WTC11 (cell line): ENCODE measurements at places on chromosomes 4 and X.
A peak's percentile ranks its signal among the peaks of the same experiment; 100 is the strongest.

DNA sequence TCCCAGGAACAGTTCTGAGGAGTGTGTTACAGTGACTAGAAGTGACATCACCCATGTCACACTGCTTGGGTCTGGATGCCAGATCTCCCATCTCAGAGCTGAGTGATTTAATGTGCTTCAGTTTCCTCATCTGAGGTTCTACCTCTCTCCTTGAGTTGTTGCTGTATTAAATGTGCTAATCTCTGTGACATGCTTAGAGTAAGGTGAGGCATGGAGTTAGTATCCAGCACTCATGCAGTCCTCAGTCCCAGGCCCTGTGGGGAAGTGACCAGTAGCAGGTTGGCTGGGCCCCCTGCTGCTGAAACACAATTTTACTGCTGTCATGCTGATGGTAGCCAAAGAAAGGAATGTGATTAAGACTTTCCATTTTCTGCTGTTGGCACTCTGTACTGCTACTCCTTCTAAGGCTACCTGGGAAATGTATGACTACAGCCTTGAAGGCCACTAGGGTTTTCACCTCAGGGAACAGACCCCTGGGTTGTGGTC, 639.6 kb downstream of the MID1IP1 start:
- no peak for DNase-seq

- no peak for DNase-seq
Observed at GRCh38 chr4:7015383-7016035, 27.7 kb upstream of the TADA2B start.

DNA sequence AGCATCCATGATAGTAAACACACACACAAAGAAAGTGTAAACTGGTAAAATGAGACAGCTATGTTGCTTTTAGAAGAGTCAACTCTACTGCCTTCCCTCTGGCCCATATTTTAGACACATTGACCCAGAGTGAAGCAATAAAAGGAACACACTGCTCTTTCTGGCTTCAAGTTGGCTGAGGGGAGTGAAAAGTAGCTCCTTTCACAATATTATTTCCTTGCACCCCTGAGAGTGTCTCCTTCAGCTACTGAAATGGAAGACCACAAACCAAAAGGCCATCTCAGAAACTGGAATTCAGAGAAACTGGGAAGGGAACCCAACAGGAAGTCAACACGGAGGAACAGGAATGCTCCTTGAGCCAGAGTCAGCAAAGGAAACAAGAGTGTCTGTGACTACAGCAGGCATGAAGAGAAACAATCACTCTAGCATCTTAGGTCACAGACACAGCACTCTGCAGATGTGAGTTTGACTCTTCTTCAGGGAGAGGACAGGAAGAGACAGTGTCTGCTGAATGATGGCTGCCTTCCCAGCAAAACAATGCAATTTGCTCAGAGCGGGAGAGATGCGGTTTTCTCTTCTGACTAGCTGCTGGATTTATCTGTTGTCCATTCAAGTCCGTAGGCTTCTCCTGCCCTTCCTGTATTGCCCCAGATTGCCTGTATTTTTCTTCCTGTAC, 106.7 kb downstream of the SPATA18 start:
- no peak for DNase-seq

- no peak for DNase-seq
Observed at GRCh38 chr4:37858112-37858511, 31.6 kb downstream of the PGM2 start.

DNA sequence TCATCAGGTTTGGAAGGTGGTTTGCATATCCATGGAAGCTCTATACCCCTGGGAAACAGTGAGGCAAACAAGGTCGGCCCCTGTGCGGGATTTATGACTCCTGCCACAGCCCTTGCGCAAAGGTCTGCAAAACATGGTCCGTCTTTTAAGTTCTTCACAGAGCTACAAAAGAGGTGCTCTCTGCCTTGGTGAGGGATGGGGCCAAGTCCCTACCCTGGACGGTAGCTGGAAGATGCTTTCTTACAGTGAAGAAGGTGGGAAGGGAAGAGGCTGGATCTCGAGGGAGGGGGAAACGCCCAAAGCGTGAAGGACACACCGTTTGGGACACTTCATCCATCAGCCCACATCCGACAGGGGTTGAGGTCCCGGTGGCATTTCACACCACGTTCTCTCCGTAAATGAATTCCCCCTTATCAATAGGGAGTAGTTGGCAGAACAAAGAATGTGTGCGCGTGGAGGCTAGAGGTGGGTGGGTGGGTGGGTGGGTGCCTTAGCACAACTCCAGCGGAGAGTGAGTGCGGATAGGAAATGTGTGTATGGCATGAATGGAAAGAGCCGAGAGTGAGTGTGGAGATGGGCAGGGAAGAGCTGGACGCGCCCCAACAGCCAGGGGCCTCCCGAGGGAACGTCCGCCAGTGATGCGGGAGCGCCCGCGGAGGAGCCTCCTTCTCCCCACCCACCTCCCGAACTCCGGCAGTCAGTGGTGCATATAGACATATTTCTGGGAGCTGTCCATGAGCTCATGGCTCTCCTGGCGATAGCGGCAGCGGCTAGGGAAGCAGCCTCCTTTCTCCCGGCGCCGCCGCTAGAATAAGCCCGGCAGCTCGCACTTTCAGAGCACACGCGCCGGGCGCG, 68.3 kb downstream of the LARP7 start:
- DNase-seq: peak; percentile 47

- no peak for DNase-seq
Observed at GRCh38 chrX:15977644-15978043, 123.0 kb upstream of the AP1S2 start.

- no peak for DNase-seq
Observed at GRCh38 chr4:7243609-7244330, 51.4 kb downstream of the SORCS2 start.

DNA sequence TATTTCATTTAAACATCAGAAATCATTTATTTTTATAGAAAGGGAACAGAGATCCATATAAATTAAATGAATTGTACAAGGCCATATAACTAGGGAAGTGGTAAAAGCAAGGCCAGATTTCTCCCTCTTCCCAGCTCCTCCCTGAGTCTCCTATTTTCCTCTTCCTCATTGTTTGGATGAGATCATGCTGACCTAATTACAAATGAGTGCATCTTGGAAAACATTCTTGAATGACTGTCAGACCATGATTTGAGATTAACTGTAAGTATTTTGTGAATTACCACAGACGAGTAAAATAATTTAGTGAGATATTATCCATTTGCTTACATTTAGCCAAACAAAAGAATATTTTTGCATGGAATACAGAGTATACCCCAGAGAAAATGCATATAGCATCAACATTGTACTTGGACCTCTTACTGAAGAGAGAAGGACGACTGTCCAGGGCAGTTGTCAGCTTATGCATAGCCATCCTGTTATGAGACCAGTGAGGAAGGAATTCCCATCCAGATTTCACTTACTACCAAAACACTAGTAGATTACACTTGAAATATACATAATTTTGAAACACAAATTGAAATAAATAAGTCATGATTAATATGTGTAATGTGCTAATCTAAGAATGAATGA, 47.3 kb downstream of the SLAIN2 start:
- DNase-seq: no peak

DNA sequence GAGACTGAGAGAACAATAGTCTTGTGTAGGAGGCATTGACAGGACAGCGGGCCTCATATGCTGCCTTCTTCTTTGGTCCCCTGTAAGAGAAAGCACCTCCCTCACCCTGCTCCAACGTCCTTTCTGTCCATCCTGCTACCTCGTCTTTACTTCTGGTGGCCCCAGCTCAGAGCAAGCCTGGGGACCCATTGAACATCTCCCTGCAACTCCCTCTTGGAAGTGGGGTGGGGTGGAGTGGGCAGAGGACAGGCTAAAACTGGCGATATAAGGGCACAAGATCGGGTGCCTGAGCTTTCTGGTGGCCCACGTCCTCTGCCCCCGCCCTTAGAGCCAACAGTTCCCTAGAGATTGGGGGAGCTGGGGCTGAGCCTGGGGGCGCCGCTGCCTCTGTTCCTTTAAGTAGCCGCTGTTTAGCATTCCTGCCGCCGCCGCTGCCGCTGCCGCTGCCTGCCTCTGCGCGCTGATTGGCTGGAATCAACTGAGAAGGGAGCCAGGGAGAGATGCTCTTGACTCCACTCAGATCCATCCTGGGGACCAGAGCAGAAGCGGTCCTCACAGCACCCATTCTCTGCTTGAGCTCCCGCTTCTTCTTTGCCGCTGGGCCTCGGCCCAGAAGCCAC, at the start of gene DLG3:
Gene DLG3 (plus strand): TSS at position 510 of the 620 bp plus-strand sequence. CDS start 367 bp downstream, outside the sequence.
- peak; percentile 65 for DNase-seq

- no peak for DNase-seq
Observed at GRCh38 chr4:120886191-120886590, 36.3 kb downstream of the PRDM5 start.

DNA sequence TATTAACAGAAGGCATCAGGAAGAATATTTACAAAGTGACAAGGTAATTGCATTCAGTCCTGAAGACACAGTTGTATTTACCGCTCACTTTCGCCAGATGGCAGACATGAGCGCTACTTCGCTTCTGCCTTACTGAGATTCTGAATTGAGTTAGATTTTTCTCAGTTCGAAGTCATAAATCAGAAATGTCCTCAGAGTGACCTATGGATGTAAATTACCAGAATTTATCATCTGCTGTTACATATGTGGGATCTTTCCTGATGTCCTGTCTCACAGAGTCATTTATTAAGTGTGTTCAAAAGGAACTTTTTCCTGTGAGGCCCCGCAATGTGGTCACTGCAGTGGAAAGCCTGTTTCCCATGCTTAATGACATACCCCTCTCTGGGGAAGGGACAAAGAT, 97.3 kb upstream of the DCLK2 start:
- peak; percentile 60 for DNase-seq

DNA sequence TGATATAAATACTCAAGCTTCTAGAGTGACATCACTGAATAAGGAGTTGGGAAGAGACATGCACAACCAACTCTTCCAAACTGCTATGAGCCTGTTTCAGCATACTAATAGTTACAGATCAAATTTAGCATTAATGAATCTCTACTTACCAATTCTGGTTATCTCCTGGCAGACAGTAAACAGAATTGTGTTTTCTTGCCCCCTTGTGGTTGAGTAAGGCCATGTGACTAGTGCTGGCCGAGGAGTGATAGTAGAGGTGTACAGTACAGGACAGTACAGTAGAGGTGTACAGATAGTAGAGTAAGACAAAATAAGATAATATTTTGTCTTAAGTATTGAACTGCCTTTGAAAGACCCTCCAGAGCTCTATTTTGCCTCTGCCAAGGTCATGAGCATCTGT, 681.4 kb downstream of the GABRG1 start:
- no peak for DNase-seq

- DNase-seq: peak; percentile 24
Observed at GRCh38 chrX:49838374-49838773, 9.3 kb downstream of the PAGE4 start.

- no peak for DNase-seq
Observed at GRCh38 chrX:78199851-78200250, 60.4 kb upstream of the TAF9B start.

- DNase-seq: no peak
Observed at GRCh38 chr4:11597506-11597905, 168.8 kb upstream of the HS3ST1 start.

- no peak for DNase-seq
Observed at GRCh38 chr4:40238008-40238699, 41.3 kb downstream of the RHOH start.

DNA sequence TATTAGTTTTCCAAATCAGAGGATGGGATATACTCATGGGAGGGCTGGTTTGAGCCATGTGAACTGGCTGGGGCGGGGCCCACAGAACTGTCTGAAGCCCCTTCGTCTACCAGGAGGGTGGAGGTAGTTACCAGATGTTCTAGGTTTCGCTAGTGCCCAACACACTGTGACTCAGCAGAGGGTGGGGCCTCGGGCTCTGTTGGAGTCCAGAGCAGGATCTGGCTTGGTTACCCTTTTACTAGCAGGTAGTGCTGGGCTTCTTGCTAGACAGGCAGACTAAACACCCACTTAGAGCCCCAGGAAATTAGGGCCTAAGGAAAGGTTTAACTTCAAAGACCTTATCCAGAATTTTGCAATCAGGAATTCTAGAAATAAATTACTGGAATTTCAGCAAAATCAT, 56.2 kb upstream of the CHRDL1 start:
- peak; percentile 5 for DNase-seq

DNA sequence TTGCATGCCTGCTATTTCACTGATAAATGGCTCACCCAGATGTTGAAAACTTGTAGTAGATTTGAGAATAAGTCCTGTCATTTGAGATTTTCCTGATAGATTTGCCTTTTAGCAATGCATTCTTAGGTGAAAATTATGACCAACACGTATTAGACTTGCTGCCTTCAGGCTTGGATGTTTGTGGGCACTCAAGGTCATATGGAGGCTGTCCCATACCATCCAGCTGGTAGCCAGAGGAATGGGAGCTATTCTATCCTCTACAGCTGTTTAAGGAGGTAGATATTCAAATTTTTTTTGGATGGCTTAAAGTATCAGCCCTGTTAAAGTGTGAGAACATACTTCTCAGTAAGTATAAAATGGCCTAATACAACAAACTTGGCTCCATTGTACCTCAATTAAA, 34.7 kb downstream of the RTL3 start:
- no peak for DNase-seq

GRCh38 chr4:112956484-112956896, 93.0 kb upstream of the ANK2 start:
- no peak for DNase-seq

- DNase-seq: no peak
Observed at GRCh38 chrX:123361371-123361770, 177.3 kb downstream of the GRIA3 start.

DNA sequence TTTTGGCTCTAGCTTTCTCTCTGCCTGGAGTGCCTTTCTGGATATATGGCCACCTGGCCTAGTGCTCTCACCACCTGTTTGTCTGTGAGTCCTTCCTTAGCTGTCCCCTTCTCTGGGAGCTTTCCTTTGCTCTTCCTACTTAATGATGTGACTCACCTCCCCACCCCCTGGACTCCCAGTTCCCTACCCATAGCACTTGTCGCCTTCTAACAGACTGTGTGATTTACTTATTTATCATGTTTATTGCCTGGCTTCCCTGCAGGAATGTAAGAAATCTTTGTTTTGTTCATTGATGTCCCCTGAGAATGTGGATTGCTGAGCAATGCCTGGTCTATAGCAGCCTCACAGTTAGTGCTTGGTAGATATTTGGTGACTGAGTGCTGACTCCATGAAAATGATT, 18.9 kb downstream of the ADD1 start:
- DNase-seq: no peak

DNA sequence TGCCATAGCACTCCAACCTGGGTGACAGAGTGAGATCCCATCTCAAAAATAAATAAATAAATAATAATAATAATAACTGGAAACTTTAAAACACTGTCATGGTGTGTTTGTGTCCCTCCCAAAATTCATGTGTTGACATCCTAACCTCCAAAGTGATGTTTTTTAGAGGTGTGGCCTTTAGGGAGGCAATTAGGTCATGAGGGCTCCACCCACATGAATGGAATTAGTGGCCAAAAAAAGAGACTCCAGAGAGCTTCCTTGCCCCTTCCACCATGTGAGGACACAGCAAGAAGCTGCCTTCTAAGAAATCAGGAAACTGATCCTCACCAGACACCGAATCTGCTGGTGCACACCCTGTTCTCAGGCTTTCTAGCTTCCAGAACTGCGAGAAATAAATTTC, 23.8 kb upstream of the RAPGEF2 start:
- DNase-seq: no peak
